ENCODE measurements at places on chromosomes 6 and 20. TPM values are rescaled to one million over a fixed set of nuclear protein-coding genes. Genes with fewer than 3 reads are reported as not detected.

HLA-DMB gene
- total RNA-seq: 2.0 TPM

SIRPD gene
- not detected for total RNA-seq

BHLHE23 gene
- total RNA-seq: not detected

CD83 gene
- total RNA-seq: 2.2 TPM

TOX2 gene
- 11.3 TPM for total RNA-seq

TRIM31 gene
- total RNA-seq: 1.1 TPM

FRK gene
- total RNA-seq: 1.3 TPM

CENPW gene
- total RNA-seq: 40.8 TPM

PAQR8 gene
- total RNA-seq: 1.00 TPM

C20orf144 gene
- 0.19 TPM for total RNA-seq

DLK2 gene
- total RNA-seq: 7.8 TPM

SPEF1 gene
- 1.9 TPM for total RNA-seq

BPIFB4 gene
- total RNA-seq: not detected

PRSS35 gene
- 0.12 TPM for total RNA-seq

SEMG1 gene
- not detected for total RNA-seq

SNHG17 gene
- 191 TPM for total RNA-seq

BANF2 gene
- total RNA-seq: not detected

RBM39 gene
- 200 TPM for total RNA-seq

FAM184A gene
- not detected for total RNA-seq

REM1 gene
- 0.18 TPM for total RNA-seq

SLC44A4 gene
- total RNA-seq: 0.29 TPM

RAMACL gene
- 0.20 TPM for total RNA-seq

APOM gene
- total RNA-seq: 3.5 TPM

ARHGAP18 gene
- total RNA-seq: 5.5 TPM

SLC22A16 gene
- total RNA-seq: not detected

RIPOR3 gene
- 0.08 TPM for total RNA-seq

PLTP gene
- 1.3 TPM for total RNA-seq

Data from A549 treated with ZK216348 at 1 μM for 4 hours (cell line).